ENCODE measurements at places on chromosomes 12 and 14. TPM values are rescaled to one million over a fixed set of nuclear protein-coding genes. Genes with fewer than 3 reads are reported as not detected.

DNA sequence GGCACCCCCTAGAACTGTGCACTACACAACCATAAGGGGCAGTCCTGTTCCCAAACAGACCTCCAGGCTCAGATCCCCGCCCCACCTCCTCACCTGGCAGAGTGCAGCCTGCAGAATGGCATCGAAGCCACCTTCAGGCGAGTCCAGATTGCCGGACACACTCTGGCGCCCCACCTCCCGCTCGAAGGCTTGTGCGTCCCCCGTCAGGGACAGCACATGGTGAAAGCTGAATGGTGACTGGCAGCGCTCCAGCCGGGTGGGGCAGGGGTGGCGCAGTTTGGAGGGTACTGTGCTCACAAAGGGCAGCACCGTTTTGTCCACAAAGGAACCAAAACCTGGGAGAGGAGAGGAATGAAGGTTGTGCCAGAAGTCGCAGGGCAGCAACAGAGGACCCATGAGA lies 10.6 kb downstream of the ITGB7 start:
- no peak for DNase-seq

DNA sequence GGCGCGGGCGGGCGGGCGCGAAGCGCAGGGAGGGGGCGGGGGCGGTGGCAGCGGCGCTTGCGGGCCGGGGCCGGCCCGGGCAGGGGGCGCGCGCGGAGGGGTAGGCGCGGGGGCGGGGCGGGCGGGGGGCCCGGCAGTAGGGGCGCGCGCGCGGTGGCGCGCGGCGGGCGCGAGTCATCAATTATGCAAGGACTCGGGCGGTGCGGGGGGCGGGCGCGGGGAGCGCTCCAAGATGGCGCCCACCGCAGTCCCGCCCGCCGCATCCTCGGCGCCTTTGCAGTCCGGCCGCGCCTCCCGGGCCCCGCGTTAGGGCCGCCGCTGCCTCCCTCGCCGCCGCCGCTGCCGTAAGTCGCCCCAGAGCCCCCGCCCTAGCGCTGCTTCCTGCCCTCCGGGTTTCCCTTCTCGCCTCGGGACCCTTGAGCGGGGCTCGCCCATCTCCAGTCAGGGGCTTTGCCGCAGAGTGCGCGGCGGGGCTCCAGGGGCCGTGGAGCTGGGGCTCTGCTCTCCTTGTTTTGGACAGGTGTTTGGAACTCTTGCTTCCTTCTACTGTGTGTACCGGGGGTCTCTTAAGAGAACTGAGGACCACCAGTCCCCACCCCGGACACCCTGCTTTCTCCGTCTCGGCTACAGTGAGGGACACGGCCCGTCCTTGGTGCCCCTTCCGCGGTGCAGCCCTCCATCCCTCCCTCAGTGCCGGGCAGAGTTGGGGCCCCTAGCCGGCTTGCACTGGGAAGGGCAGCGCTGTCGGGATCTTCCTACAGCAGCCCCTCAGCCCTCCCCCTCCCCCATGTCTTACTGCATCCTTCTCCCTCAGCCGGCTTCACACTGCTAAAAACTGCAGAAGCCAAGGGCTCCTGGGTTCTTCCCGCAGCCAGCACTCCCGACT lies at the start of gene SCN8A:
Gene SCN8A, plus strand, starts transcription at position 218 of the 886 bp plus-strand sequence. CDS start 71,585 bp downstream, outside the sequence.
- peak; percentile 66 for DNase-seq

- DNase-seq: no peak
Observed at GRCh38 chr12:64890873-64891468, 66.5 kb downstream of the TBC1D30 start.

The RIMBP2 gene
- 6.3 TPM for total RNA-seq

DNA sequence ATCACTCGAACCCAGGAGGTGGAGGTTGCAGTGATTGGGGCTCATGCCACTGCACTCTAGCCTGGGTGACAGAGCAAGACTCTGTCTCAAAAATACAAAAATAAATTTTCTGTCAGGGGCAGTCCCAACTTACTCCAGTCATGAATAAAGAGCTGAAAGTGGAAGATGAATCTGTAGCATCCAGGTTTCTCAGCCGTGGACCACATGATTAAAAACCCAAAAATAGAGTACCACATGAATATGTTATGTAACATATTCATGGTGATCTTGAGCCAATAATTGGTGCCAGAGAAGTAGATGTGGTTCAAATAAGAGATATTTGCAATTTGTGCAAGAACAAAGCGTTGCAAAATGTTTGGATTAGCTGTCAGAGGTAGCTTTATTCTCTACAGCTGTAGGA lies 23.1 kb downstream of the SPIC start:
- no peak for DNase-seq

DNA sequence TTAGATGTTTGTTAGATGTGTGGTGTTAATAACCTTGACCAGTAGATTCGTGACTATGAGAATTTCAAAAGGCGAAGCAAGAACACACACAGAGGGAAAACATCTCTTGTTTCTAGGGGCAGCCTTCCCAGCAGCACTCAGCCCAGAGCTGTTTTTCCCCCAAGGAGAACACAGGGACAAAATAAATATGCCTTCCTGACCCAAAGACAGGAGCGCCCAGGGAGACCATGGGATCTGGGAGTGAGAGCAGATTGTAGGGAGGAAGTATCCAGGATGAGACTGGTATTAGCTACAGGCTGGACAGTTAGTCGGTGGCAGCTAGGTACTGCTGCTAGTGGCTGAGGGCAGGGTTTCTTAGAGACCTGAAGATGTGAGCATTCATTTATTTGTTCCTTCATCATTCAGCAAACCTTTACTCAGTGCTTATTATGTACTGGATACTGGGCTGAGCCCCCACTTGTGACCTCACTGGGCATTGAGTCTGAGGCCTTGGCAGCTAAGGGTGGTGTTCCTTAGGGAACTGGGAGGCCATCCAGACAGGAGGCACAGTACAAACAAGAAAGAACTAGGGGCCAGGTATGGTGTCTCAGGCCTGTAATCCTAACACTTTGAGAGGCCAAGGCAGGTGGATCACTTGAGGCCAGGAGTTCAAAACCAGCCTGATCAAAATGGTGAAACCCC lies 469.8 kb downstream of the ZFP36L1 start:
- DNase-seq: no peak

All from pancreas (tissue), 10 donors.